ENCODE measurements at places on chromosomes 5 and 9.

- no peak for DNase-seq
These were observed 493.4 kb upstream of the COX7C start for GRCh38 chr5:86124333-86124732.

GRCh38 chr5:127031147-127031862 lies 947 bp upstream of the MARCHF3 start:
- no peak for DNase-seq

DNA sequence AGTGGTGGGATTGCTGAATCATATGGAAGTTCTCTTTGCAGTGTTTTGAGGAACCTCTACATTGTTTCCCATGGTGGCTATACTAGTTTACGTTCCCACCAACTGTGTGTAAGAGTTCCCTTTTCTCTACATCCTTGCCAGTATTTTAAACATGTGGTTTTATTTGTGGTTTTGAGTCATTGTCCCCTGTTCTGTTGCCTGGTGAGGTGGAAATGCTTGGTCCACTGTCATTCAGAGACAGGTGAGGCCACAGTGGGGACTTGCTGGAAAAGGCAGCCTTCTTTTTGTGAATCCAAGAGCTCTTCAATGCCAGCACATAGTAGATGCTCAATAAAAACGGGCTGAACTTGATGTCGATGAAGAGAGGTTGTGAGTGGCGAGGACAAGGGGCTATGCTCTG lies 44.2 kb downstream of the SH3PXD2B start:
- DNase-seq: peak; percentile 7

DNA sequence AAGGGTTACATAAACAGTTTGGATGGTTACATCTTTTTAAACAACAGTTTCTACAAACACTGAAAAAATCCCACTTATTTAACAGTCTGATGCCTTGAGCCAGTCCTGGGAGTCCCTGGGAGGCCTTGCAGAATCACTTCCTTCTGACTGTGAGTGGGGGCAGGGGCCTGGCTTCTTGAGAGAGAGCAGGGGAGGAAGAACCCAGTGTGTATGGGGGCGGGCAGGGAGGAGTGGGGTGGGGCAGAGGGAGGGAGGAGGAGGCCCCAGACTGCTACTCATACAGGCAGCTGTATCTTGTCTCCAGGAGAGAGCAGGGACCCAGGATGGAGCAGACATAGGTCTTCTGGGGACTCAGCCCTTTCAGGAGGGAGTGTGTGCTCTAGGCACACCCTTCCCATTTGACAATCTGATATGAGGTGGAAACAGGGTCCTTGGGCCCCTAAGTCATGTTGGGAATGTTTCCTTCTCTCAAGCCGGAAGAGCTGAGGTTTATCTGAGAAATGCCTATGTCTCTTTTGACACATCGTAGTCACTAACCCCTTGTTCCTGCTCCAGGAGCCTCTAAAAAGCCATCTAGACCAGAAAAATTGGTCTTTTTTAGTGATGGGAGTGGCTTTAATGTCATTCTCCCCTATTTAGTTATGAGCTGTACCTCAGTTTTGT lies 52.8 kb downstream of the IRF1 start:
- peak; percentile 60 for DNase-seq

- DNase-seq: no peak
These were observed 368.3 kb upstream of the SPATA31A5 start for GRCh38 chr9:60545878-60546385.

GRCh38 chr9:107090218-107090617 lies 192.9 kb upstream of the RAD23B start:
- DNase-seq: no peak

- no peak for DNase-seq
These were observed 464.3 kb upstream of the PAPPA start for GRCh38 chr9:115689331-115689730.

DNA sequence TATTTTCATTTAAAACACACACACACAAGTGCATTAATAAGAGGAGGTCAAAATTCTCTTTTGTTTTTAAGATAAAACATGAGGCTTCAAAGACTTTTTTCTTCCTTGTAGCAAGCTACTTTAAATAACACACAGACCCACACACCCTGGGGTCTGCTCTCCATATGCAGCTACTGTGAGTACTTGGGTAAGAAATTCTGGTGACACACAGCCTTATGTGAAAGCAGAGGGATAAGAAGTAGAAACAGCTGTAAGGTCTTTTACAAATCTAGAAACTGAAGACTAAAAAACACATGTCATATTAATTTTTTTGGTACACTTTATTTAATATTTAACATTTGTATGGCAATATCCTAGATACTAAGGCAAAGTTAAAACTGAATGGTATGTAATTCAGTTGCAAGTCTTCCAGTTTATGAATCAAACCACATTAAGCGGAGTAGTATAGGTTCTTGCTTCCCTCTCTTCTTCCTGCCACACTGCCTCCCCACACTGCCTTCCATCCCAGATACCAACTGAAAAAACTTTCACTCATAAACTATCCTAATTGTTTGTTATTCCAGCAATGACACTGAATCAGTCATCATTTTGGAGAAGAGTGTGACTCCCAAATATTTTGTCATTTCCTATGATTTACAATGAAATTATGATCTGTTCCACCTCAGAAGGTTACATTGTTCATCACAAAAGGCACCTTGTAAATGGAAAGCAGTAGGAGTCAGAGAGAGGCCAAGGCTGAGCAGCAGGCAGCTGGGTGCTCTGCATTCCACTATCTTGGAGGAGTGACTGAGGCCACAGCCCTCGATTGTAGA lies 92.0 kb downstream of the PLCXD3 start:
- no peak for DNase-seq

- DNase-seq: no peak
These were observed 25.4 kb upstream of the MYOT start for GRCh38 chr5:137842296-137842695.

- DNase-seq: no peak
These were observed 22.4 kb upstream of the SLC6A3 start for GRCh38 chr5:1467341-1468246.

DNA sequence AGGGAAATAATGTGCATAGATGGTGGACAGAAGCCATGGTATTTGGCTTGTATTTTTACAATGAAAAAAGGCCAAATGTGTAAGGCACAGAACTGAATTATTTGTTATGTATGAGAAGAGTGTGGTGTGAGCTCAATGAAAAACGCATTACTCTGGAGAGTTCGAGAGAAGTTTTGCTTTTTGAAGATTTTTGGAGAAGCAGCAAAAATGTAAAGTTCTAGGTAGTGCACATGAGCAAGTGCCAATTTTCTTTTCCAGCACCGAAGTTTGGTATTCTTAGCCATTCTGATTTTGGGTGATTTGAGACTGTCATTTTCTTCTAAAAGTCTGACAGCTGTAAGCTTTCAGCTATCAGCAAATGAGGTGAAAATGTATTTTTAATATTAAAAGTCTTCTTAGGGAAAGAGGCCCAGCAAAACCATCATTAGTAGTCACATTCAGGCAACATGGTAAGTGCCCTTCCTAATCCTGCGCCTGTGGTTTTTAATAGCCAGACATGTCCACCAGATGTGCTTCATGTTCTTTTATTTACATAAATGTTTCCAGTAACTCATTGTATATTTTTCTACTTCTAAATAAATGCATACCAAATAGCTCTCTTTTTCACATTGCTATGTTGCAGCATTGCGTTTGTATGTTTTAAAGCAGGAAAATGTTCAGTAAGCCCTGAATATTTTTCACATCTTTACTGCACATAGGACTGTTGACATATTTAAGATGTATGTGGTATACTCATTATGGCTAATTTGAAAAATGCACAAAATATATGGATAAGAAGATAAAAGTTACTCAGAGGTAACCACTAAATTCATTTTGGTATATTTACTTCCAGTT lies 50.4 kb downstream of the RASGRF2 start:
- no peak for DNase-seq

DNA sequence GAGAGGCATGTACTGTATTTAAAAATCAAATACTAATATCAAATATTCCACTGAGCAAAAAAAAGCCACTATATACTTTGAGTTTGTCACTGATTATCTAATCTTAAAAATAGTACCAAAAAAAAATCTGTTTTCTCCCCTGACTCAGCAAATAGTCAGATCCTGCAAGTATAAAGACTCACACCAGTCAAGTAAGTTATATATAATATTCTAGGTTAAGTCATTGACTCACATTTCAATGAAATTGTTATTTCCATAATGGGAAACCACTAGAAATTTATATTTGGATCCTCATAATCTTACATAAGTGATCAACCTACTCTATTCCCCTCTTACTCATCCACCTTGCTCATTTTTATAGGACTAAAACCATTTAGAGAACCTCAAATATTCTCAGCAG lies 447.2 kb upstream of the MEF2C start:
- no peak for DNase-seq

DNA sequence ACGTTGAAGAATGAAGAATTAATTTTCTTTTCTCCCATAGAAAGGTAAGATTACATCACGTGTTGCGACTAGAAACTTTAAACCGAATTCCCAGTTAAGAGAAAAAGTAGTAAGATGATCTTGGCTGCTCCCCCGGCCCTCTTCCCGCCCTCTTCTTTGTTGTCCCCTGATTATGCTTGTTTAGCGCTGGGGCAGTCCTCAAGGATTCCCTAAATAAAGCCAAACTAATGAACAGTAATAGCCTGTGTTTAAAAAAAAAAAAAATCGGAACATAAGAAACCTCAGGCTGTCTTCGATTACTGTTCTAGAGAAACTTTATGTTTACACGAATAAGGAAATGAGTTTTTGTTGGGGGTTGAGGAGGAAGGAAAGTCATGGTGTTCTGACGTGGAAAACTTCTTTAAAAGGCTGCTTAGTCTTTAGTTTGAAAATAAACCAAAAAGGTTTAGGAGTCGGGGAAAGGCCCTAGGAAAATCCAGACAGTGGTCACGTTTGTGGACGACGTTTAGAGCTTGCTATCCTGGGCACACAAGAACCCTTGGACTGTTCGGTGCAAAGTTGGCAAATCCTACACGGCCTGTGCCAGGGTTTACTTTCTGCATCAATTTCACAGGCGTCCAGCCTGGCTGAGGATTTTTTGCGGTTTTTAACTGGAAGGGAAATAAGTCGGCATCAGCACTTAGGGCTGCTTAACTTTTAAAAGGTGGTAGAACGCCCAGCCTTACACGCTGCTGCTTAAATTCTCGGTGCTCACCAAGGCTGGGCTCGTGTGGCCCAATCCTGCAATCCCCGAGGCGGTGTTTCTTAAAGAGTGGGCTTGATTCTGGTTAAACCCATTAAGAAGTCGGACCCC lies 1.1 kb upstream of the MAT2B start:
- DNase-seq: peak; percentile 84

GRCh38 chr9:130607640-130608420 lies 28.5 kb downstream of the FUBP3 start:
- DNase-seq: no peak

- no peak for DNase-seq
These were observed 243.6 kb downstream of the DENND1A start for GRCh38 chr9:123686131-123686828.

- no peak for DNase-seq
These were observed 168.8 kb upstream of the RAI14 start for GRCh38 chr5:34487159-34487879.

- no peak for DNase-seq
These were observed 169.8 kb downstream of the FBXL7 start for GRCh38 chr5:15669826-15670225.

DNA sequence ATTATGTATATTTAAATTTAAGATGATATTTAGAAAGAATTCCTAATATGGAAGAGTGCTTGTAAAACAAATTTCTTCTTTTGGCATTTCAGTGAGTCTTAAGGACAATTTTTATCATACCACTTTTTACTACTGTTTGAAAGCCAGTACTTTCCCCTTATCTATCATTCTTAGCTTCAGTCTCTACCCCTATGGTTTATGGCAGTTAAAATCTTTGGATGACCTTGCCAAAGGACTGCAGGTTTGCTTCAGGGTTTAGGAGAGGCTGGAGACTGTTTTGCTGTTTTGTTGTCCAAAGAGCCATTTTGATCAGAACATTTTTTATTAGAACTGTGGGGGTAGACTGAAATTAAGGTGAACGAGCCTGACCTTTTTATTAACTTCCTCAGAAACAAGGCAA lies 30.8 kb downstream of the SLC38A9 start:
- no peak for DNase-seq

DNA sequence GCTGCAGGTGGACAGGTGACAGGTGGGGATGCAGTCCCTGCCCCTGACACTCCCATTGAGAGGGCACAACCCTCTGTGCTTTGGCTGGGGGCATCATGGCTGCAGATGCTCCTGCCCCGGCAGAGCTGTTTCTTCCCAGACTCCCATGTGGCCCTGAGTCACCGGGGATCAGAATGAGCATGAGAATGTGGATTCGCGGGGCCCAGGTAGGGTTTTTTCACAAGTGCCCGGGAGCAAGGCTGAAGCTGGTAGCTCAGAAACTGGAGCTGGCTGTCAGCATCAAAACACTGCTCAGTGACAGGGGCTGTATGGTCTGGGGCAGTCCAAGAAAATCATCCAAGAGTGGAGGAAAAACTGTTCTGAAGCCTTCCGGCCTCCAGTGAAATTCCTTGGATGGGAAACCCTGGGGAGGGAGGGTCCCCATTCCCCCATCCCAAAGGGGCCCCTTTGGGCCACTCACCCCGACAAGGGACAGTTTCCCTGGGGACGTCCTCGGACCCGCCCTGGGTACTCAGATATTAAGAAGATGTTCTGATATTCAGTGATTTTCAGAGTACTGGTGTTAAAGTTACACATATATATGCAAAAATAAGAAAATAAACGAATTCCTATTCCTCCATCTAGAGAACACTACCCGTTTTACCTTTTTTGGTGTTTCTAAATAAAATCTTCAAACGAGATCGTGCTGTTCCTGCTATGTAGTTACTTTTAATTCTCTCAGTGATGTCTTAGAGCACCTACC lies 120.1 kb upstream of the LPCAT1 start:
- DNase-seq: no peak

DNA sequence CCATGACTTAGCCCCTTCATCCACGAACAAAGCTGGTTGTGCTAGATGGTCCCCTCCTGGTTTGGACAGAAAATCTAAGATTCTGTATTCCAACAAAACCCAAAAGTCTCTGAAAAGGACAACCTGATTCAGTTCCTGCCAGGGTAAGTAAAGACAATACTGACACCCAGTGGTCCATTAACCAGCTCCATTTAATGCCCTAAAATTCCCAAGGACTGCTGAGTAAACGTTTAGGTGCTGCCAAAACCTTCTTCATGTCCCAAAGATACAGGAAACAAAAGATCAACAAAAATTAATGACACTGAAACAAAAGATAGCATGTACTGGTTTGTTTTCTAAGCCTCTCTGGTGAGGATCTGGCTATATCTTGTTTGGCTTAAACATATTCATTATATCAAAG lies 25.3 kb upstream of the PPP1R2B start:
- no peak for DNase-seq

Data from CD4-positive, alpha-beta T cell treated with Interleukin-4 for 4 hours (primary cell).